ENCODE measurements at places on chromosomes 2 and 18. TPM values are rescaled to one million over a fixed set of nuclear protein-coding genes. Genes with fewer than 3 reads are reported as not detected.

The IL1RL2 gene
- total RNA-seq: 2.2 TPM

The PIEZO2 gene
- not detected for total RNA-seq

The SOX11 gene
- not detected for total RNA-seq

The LRRFIP1 gene
- total RNA-seq: 59.0 TPM

The FKBP1B gene
- total RNA-seq: 5.3 TPM

The DYNAP gene
- not detected for total RNA-seq

The HOXD12 gene
- not detected for total RNA-seq

The CCT7 gene
- 375 TPM for total RNA-seq

The PLEK gene
- not detected for total RNA-seq

The PRKD3 gene
- total RNA-seq: 67.1 TPM

The CHST10 gene
- total RNA-seq: 4.8 TPM

The C1QL2 gene
- total RNA-seq: not detected
